ENCODE measurements at places on chromosomes 4 and X.
A peak's percentile ranks its signal among the peaks of the same experiment; 100 is the strongest.

DNA sequence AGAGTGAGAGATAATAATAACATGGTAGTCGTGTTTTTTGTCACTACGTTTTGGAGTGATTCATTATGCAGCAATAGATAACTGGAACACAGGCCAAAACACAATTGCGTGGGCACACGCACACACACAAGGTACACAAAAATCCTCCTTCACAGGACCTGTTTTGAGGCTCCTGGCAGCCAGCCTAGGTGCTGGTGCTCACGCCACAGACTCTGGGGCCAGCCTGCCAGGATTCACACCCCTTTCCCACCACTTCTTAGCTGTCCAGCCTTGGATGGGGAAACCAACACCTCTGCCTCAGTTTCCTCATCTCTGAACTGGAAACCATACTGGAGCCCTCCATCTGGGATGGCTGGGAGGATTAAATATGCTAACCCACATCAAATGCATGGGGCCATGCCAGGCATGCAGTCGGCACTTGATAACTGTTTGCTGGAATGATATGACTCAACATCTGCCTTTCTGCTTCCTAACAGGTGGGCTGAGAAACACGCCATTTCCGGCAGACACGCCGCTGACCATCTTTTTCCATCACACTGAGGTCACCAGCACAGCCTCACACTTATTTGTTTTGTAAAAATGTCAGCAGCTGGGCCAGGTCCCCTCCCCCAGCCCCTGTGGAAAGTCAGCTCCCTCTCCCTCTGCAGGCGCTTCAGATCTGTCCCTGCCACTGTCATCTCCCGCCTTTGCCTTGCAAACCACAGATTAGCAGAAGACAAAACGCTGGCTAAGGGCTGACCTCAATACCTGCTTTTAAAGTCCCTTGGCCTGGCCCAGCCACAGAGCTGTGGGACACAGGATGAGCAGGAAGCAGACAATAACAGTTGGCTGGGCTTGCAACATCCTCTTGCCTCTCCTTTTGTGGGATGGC, 237.5 kb downstream of the BCOR start:
- peak; percentile 72 for DNase-seq

DNA sequence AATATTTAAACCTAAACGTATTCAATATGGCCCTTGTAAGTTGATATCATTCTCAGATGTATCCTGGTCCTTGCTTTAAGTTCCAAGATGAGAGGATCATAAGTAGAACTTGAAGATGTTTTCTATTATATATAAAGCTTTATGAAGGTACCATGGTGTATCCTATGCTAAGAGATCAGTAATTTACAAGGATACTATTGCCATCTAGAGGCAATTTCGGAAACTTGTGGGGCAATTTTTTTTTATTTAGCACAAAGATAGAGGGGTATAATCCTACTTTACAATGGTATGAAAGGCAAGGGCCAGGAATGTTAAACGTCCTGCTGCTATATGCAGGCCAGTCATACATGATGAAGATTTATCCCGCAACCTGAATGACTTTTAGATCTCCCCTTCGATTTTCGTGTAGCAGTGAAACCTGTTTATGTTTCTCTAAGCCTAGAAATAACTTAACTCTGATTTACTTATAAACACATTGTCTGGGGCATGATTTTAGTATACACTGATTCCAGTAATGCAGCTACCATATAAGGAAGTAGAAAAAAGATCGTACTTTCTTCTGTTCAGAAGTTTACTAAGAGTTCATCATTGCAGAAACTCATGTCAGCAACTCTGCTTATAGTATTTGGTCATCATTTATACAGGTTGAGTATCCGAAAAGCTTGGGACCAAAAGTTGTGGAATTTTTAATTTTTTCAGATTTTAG, 2.6 kb downstream of the SLC25A31 start:
- no peak for DNase-seq

GRCh38 chrX:109347632-109348031, 134.3 kb downstream of the GUCY2F start:
- DNase-seq, result no peak

DNA sequence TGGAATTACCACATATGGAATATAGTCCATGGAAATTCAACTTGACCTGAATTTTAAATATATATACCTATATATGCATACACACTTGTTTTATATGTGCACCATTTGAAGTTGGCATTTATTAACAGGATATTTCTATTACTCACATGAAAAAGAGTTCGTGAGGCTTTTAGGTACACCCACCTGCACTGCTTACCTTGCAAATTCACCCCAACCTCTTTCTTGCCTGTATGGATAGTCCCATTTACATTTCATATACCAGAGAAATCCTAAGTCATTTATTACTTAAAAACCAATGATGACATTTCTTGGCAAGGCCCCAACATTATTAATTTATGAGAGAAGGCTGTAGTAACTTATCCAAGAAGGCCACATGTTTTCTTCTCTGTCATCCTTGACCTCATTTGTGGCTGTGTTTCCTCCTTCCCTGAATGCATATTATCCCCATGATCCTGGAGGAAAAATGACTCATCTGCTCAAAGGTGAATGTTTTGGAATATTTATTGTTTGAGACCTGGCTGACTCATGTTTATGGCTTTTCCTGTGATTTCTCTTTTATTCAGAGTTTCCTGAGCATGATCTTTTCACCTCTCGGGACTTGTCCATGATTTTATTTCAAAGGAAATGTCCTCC, 62.2 kb upstream of the FAM241A start:
- DNase-seq, result no peak

DNA sequence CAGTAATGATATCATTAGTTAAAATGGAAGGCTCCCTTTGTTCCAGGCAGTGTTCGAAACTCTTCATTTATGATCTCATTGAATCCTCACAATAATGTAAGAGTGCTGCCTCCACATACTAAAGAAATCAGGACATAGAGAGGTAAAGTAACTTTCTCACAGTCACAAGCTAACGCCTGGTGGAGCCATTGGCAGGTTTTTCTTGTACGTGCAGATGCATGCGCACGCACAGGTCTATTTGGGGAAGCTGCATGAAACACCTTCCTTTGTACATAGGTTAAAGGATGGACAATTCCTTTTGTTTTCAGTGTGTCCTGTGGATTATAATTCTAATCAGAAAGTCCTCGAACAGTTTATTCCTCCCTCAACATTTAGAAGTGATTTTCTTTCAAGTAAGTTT, 176.2 kb downstream of the RAPGEF2 start:
- DNase-seq, result no peak
